ENCODE measurements at places on chromosomes 2 and 18.

GRCh38 chr2:188970211-188970610, 4.0 kb upstream of the COL3A1 start:
- DNase-seq = no peak

- DNase-seq = no peak
Measured at GRCh38 chr2:109475531-109476210, 138.1 kb downstream of the SEPTIN10 start.

DNA sequence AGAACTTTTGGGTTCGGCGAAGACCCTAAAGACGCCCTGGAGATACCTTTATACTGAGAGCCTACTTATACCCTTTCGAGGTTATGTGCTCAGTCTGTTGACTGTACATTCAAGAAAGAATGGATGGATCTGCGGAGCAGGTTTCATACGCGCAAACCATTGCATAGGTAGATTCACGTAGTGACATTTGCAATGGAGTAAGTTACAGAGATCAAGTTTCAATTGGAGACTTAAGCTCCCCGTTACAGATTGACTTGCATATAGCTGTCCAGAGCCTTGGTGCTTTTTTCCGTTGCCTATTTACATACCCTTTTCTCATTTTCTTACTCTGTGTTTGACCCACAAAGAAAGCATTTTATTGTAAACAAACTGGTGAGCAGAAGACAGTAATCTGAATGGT, 923 bp downstream of the PSMD1 start:
- no peak for DNase-seq

- DNase-seq = no peak
Measured at GRCh38 chr2:176392249-176392648, 123.0 kb downstream of the MTX2 start.

DNA sequence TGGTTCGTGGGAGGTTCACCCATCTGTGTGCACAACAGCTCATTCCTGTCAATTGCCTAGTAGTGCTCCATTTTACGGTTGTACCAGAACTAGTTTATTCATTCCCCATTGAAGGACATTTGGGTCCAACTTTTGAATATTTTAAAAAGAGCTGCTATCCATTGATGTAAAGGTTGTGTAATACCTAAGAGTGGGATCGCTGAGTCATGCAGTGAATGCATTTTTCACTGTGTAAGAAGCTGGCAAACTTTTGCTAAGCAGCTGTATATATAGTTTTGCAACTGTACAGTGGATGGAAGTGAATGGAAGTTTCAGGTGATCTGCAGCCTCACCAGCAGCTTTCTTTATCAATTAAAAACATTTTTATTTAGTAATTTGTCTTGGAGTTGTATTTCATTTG, 104.5 kb downstream of the DCDC2C start:
- no peak for DNase-seq

DNA sequence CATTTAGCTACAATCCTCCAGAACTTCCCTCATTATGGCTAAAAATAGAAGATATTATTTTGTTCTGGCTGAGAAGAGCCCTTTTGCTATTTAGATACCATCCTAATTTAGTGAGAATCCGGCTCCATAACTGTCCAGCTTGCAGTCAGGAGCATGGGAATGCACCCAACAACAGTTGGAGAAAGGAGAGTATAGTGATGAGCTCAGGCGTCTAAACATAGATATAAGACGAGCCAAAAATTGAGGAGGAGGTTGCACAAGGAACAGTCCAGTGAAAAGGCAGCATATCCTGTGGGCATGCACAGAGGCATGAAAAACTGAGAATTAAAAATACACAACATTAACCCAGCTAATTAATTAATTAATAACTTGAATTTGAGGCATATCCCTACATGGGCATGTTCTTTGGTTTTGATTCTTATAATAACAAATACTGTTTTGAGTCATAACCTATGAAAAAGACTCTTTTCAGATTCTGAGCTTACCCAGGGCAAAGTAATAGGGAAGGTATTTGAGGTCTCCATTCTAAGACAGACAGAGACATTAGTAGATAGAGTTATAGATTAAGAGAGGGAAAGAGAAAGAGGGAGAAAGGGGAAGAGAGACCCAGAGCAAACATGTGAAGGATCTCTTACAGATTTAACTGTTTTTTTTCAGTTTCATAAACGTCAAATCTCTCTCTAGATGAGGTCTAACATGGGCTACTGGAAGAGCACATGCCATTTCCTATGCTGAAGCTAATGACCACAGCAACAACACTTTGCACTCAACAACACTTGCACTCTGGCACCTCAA, 311.2 kb downstream of the OSR1 start:
- DNase-seq = no peak

DNA sequence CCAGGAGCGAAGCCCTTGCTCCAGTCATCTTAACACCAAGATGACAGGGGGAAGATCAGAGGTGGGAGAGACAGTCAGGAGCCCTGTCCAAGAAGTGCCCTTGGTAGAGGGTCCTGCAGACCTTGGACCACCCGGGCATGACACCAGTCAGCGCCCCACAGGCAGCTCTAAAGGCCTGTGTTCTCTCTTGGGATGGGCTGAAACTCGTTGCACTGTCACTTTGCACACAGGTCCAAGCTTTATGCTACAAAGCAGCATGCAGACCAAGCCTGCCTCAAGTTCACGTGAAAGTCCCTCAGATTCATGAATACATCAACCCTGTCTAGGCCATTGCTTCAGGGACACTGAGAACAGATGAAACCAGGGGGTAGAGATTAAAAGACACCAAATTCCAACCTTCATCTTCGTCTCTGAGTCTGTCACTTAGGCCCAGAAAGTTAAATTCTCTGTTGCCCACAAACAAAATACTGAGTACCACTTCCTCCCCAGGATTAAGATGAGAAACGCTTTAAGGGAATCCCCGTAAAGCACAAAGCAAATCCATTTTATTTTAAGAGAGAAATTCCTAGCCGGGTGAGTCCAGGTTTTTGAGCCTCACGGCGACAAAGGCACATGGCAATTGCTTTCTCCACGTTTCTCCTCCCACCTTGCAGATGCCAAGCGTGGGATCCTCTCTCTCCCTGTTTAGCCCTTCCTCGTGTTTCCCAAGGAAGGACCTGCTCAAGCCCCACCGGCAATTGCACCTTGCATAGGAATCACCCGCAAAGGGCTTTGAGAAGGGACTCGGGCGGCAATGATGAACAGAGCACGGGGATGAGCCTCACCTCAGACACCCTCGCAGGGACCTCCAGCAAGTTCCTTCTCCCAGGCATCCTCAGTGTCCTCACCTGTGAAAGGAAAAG, 75.0 kb upstream of the ID2 start:
- DNase-seq = no peak

DNA sequence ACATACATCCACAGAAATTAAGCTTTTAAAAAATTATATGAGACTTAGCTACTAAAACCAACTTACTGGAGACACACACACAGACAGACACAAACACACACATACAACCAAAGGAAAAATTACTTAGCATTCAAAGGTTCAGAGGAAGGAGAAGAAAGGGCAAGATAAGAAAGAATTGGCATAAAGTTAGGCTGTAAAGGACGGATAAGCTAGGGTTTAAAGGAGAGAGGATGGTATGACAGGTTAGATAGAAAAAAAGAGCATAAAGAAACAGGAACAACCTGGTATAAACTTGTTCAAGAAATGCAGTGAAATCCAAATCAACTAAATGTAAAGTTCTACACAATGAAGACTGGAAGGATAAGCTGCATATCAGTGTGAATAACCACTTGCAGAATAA, 73.4 kb downstream of the SLC66A3 start:
- no peak for DNase-seq

DNA sequence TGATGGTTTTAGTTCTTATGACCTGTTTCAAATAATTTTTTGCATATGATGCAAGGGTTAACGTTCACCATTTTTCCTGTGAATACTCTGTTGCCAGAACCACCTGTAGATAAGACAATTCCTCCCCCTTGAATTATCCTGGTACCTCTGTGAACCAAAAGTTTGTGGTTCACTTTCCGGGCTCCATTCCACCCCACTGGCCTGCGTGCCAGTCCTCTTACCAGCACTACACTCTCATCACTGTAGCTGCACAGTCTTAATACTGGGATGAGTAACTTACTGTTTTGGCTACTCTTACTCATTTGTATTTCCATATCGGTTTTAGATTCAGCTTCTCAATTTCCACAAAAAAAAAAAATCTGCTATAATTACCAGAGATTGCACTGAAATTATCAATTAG, 34.4 kb downstream of the AFG3L2 start:
- no peak for DNase-seq
